ENCODE measurements at places on chromosomes 6 and 20. TPM values are rescaled to one million over a fixed set of nuclear protein-coding genes. Genes with fewer than 3 reads are reported as not detected.

- peak; percentile 53 for DNase-seq
Observed at GRCh38 chr6:148887181-148887580, 140.4 kb downstream of the UST start.

GRCh38 chr6:14401246-14401645 is 283.7 kb downstream of the CD83 start:
- no peak for DNase-seq

Gene LY86
- total RNA-seq: not detected

DNA sequence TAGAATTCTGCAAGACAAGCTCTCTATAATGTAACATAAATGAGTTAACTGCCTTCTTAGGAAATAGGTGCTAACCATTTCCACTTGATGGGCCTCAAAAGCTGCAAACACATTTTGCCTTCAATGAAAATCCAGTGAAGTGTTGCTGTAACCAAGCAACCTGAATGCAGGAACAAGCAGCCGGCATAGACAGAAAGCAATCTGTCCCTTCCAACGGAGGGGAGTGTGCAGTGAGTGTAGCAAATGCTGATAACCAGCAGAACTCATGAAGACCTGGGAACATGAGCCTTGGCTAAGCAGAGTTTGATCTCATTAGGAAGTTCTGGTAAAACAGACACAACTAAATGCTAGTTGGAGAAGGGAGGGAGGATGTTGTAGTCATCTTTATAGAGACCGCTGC is 697.8 kb downstream of the KIF16B start:
- DNase-seq: peak; percentile 32

GRCh38 chr6:40425192-40425919 is 161.8 kb downstream of the LRFN2 start:
- DNase-seq: no peak

Gene PTK6
- not detected for total RNA-seq

Gene SUMO4
- total RNA-seq: 3.6 TPM

Gene VNN1
- 0.78 TPM for total RNA-seq

Gene GPSM3
- total RNA-seq: 5.9 TPM
